ENCODE measurements at places on chromosomes 5 and 9.
A peak's percentile ranks its signal among the peaks of the same experiment; 100 is the strongest.

DNA sequence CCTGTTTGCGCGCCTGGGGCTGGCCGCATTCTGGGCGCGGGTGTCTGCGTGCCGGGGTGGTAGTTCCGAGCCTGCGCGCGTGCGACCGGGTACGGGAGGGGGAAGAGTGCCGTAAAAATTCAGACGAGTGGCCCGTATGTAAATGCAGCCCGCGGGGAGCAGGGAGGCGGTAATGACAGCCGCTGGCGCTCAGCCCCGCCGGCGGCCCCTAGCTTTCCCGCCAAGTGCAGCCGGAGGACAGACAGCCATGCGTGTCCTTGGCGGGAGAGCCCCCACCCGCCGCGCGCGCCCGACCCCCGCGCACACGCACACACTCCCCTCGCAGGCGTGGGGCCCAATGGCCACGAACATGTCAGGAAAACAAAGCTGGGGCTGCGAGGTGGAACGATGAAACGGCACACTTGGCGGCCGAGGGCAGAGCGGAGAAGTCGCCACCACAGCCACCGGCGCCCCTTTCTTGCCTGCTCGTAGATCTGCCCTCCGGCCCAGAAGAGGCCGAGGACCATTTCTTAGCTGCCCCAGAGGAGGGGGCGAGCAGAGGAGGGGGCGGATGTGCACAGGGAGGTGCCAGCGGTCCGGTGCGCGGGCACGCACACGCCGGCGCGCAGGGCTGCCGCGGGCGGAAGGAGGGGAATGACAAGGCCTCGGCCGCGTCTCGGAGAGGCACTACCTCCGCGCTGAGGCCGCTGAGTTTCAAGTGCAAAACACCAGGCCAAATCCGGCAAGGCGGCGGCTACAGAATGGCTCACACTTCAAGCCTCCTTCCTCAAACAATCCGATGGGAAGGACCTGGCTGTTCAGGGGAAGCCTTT lies 208.4 kb downstream of the MEF2C start:
- H3K27me3 ChIP-seq = peaks cover 99% of the 10 kb centered on the region
- DNase-seq = peak; percentile 66
- H3K4me3 ChIP-seq = peak overlapping the region; percentile 45

DNA sequence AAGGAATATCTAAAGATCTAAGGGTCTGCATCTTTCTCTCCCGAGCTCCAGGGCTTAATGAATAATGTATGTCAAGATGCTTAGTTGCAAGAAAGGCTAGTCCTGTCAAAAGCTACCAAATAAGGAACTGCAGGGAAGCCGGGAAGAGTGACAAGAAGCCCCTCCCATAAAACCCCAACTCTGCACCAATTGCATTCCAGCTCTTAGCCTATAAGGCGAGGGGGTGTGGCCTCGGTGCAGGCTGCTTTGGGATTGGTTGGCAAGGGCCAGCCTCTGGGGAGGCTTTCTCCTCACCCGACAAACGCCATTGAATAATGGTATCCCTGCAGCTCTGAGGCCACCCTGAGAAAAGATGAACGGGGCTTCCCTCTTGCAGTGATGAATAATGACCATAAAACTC lies 416.9 kb downstream of the RAB3C start:
- peaks cover 9% of the 10 kb centered on the region for H3K4me1 ChIP-seq
- DNase-seq = no peak
- no peak overlapping the region for H3K4me3 ChIP-seq

DNA sequence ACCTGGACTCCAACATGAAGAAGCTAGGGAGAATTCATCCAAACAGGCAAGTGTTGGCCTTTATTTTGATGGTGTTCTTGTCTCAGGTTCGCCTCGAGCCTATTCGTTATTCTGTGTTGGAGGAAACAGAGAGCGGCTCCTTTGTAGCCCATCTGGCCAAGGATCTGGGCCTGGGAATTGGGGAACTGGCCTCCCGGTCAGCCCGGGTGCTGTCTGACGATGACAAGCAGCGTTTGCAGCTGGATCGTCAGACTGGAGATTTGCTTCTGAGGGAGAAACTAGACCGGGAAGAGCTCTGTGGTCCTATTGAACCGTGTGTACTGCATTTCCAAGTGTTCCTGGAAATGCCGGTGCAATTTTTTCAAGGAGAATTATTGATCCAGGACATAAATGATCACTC lies 367 bp downstream of the PCDHB4 start:
- no peaks in the 10 kb centered on the region for H3K4me1 ChIP-seq
- peak overlapping the region; percentile 26 for H3K4me3 ChIP-seq
- H3K36me3 ChIP-seq = no peaks in the 10 kb centered on the region
- H3K27ac ChIP-seq = no peak overlapping the region
- DNase-seq = peak; percentile 15
- no peaks in the 10 kb centered on the region for H3K27me3 ChIP-seq

GRCh38 chr9:89008744-89009545 lies 17.7 kb downstream of the S1PR3 start:
- H3K4me1 ChIP-seq = no peaks in the 10 kb centered on the region
- H3K36me3 ChIP-seq = no peaks in the 10 kb centered on the region
- H3K4me3 ChIP-seq = no peak overlapping the region
- H3K27ac ChIP-seq = no peak overlapping the region
- H3K27me3 ChIP-seq = no peaks in the 10 kb centered on the region
- DNase-seq = no peak

DNA sequence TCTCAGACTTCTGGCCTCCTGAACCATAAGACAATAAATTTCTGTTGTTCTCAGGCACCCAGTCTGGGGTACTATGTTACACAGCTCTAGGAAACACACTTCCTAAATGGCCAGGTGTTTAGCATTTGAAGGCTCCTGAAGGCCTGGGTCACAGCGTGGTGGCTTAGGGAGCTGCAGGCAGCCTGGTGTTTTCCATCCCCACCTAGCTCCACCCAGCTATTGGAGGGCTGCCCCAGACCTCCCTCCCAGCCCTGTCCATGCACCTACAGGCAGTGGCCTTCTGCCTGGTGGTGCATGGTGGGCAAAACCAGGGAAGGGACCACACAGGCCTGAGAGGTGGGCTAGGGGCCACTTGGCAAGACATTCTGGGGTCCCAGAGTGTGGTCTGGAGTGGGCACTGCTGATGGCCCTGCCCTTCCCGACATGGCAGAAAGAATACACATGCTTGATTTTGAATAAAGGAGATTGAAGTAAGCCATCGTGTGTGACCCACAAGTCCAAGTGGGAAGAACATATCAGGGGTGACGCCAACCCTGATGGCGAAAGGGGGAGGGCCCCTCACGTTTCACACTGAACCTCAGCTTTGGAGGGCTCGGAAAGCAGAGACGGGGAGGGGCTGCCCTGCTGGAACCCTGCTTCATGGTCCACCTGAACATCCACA lies 1.3 kb upstream of the SUSD3 start:
- no peak overlapping the region for H3K27ac ChIP-seq
- no peak overlapping the region for H3K4me3 ChIP-seq
- DNase-seq = no peak
- no peaks in the 10 kb centered on the region for H3K36me3 ChIP-seq

DNA sequence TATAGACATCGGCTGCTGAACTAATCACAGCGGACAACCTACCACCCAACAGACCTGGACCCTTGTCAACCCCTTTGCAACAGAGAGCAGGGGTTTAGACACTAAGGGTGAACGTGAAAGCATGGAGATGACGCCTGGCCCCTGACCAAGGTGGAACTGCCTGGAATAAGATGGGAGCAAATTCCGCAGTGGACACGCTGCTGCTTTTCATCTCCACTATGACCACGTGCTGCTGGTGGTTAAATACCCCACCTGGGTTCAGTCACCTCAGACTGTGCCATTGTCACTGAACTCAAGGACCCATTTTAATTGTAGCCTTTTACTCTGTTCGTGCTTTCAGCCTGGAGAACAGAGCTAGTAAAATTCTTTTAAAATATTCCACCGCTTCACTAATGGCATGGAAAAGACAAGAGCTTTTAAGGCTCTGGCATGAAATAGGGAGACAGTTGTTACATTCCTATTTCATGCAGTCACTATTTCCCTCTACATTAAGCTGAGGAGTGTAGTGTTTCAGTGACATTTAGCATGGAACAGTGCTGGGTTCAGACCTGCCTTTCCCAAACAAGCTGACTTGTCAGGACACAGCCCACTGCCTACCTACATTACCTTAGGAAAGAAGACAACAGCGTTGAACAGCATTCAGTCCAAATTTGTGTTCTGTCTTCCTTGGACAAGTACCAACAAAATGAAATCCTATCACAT lies 96.8 kb downstream of the ANKRD18B start:
- no peak overlapping the region for H3K27ac ChIP-seq
- no peak for DNase-seq
- H3K27me3 ChIP-seq = peaks cover 30% of the 10 kb centered on the region
- H3K4me3 ChIP-seq = no peak overlapping the region
- no peaks in the 10 kb centered on the region for H3K36me3 ChIP-seq

DNA sequence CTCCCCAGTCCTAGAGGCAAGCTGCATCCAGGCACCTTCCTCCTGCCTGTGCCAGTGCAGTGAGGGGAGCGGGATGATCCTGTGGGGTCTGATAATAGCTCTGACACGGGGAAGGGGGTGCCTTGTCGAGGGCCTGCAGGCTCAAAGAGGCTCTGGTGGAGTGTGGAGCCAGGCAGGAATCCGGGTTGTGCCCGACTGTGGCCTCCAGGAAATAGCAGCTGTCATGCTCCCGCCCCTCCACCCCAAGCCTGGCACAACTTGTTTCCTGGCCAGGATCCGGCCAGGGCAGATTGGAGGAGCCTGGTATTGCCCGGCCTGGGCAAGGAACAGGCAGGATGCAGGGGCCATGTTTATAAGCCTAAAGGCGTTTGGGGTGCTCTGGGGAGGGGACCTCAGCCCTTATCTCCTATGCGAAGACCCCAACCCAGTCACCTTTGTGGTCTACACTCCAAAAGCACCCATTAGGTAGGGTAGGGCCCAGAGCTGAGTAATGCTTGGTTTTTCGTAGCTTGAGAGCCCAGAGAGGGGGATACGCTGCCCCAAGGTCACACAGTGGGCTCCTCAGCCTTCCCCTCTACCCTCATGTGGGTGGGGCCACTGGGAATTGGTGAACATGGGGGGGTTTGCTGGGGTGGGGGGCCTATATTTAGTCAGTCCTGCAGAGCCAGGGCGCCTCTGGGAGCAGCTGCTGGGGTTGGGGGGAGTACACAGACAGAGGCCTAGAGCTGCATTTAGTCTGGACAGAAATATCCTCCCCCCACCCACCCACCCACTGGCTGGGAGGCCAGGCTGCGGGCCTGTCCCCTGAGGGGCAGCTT lies 12.2 kb downstream of the CXXC5 start:
- H3K27ac ChIP-seq = peak overlapping the region; percentile 85
- DNase-seq = peak; percentile 91
- peak overlapping the region; percentile 39 for H3K4me3 ChIP-seq
- H3K27me3 ChIP-seq = no peaks in the 10 kb centered on the region
- H3K4me1 ChIP-seq = peaks cover 83% of the 10 kb centered on the region

DNA sequence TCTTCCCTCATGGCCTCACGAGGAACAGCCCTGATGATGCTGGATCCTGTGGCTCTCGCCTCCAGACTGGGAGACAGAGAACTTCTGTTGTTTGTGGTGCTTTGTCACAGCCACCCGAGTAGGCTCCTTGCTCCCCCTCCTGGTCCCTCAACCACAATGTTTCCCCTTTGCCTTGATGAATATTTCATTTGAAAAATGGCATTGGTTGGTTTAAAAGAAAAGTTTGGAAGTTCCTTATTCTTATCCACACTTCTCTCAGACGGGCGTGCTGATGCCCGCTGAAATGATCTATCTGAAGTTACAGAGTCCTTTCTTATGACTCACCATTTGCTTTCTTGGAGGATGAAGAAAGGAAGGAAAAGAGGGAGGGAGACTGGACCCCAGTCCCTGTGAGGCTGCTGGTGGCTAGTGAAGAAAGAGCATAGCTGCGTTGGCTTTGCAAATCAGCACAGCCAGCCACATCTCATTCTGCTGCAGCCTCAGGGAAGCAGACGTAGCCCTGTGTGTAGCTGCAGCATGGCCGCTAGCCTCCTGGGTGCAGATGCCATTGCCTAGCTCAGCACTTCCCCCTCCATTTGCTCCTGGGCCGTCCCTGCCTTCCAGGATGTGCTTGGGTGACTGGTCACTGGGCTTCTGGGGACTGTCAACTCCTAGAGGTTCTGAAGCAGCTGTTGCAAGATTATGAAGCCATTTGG lies 185.9 kb downstream of the ERCC6L2 start:
- no peak overlapping the region for H3K4me3 ChIP-seq
- no peaks in the 10 kb centered on the region for H3K27me3 ChIP-seq
- no peaks in the 10 kb centered on the region for H3K36me3 ChIP-seq
- H3K27ac ChIP-seq = peak overlapping the region; percentile 58
- DNase-seq = no peak
